ENCODE measurements at places on chromosomes 7 and 10. TPM values are rescaled to one million over a fixed set of nuclear protein-coding genes. Genes with fewer than 3 reads are reported as not detected.

DNA sequence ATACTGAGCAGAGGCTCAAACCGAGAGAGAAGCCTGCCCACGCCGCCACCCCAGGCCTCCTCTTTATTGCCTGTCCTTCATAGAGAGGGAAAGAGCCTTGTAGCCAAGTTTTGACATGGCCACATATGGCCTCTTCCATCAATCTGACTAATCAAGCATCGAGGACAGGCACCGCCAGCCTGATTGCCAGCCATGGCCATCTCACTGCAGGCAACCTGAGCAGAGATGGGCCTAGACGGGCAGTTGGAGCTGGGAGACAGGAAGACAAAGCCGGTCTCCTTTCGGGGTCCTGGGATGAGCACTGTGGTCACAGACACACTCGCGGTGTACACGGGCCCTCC, 67.2 kb downstream of the EBF3 start:
- no peaks in the 10 kb centered on the region for H3K27me3 ChIP-seq
- H3K4me3 ChIP-seq: no peak overlapping the region
- no peaks in the 10 kb centered on the region for H3K36me3 ChIP-seq
- no peaks in the 10 kb centered on the region for H3K4me1 ChIP-seq
- no peak for DNase-seq

The AKR1D1 gene
- total RNA-seq: not detected

The CUBN gene
- total RNA-seq: 4.4 TPM

The RAMP3 gene
- 50.1 TPM for total RNA-seq

DNA sequence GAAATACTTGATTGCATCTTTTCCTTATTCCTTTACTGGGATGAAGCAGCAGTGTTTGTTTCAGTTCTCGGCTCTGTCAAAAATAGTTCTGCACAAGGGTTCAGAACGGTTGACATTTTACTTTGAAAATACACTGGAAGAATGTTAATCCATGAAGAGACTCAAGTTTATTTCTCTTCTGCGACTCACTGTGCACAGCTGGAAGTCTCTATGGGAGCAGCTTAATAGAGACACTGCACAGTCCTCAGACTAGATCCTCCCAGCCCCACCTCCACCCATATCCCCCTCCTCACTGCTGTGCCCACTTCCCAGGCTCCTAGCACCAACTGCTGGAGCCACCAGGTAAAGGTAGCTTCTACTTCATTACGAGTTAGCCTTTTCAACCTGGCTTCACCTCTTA, 517.8 kb downstream of the GRID1 start:
- H3K4me3 ChIP-seq: no peak overlapping the region
- no peak for DNase-seq
- H3K27ac ChIP-seq: no peak overlapping the region

Data from vagina (tissue), 2 donors.